ENCODE measurements at places on chromosomes 16 and 17. TPM values are rescaled to one million over a fixed set of nuclear protein-coding genes. Genes with fewer than 3 reads are reported as not detected.

The SLC13A5 gene
- 0.04 TPM for total RNA-seq

- no peaks in the 10 kb centered on the region for H3K36me3 ChIP-seq
- H3K4me3 ChIP-seq = no peak overlapping the region
- H3K27ac ChIP-seq = no peak overlapping the region
- no peak for DNase-seq
Observed at GRCh38 chr16:79369796-79370195, 230.7 kb downstream of the MAF start.

- H3K4me1 ChIP-seq = no peaks in the 10 kb centered on the region
- DNase-seq = no peak
- H3K27ac ChIP-seq = no peak overlapping the region
- H3K4me3 ChIP-seq = no peak overlapping the region
- peaks cover 8% of the 10 kb centered on the region for H3K27me3 ChIP-seq
Observed at GRCh38 chr16:84347161-84347560, 21.2 kb upstream of the ATP2C2 start.

The CALB2 gene
- total RNA-seq = 0.18 TPM

DNA sequence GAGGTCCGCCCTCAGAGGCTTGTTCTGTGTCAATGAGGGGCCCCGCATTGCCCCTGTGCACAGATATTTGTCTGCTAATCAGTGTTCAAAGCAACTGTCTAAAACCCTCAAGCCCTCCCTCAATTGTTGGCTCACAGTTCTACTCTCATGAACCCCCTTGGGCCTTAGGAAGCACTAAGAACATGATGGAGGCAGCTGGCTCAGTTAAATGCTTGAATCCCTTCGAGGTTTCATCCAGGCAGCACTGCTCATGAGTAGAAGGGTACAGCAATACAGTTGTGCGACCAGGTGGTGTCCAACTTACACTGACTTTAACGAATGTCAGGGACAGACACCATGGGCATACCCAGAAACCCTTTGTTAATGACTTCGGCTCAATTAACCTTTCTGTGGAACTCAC, 89.2 kb upstream of the WSCD1 start:
- H3K27me3 ChIP-seq = no peaks in the 10 kb centered on the region
- H3K36me3 ChIP-seq = no peaks in the 10 kb centered on the region
- H3K27ac ChIP-seq = no peak overlapping the region
- H3K4me1 ChIP-seq = peaks cover 12% of the 10 kb centered on the region

The DPEP3 gene
- total RNA-seq = 0.04 TPM

GRCh38 chr17:58376472-58377000, 24.5 kb upstream of the SUPT4H1 start:
- no peak overlapping the region for H3K4me3 ChIP-seq
- DNase-seq = no peak

The KIF2B gene
- total RNA-seq = not detected

- no peaks in the 10 kb centered on the region for H3K36me3 ChIP-seq
- H3K4me3 ChIP-seq = peak overlapping the region; percentile 46
- peaks cover 20% of the 10 kb centered on the region for H3K4me1 ChIP-seq
- peak overlapping the region; percentile 35 for H3K27ac ChIP-seq
- H3K27me3 ChIP-seq = no peaks in the 10 kb centered on the region
Observed at GRCh38 chr17:39951924-39952679, 10.7 kb upstream of the GSDMA start.

GRCh38 chr16:27925612-27926011, 137.9 kb downstream of the GSG1L start:
- no peaks in the 10 kb centered on the region for H3K36me3 ChIP-seq
- DNase-seq = no peak
- no peaks in the 10 kb centered on the region for H3K4me1 ChIP-seq
- H3K4me3 ChIP-seq = no peak overlapping the region
- no peaks in the 10 kb centered on the region for H3K27me3 ChIP-seq
- no peak overlapping the region for H3K27ac ChIP-seq

- H3K36me3 ChIP-seq = no peaks in the 10 kb centered on the region
- no peak overlapping the region for H3K4me3 ChIP-seq
- no peak overlapping the region for H3K27ac ChIP-seq
Observed at GRCh38 chr17:36485027-36485426, 1.5 kb upstream of the ZNHIT3 start.

- H3K4me1 ChIP-seq = peaks cover 6% of the 10 kb centered on the region
- no peaks in the 10 kb centered on the region for H3K27me3 ChIP-seq
- DNase-seq = peak; percentile 95
- H3K36me3 ChIP-seq = no peaks in the 10 kb centered on the region
- no peak overlapping the region for H3K4me3 ChIP-seq
Observed at GRCh38 chr17:34275881-34276280, 5.9 kb downstream of the CCL7 start.

Data from muscle of leg (tissue), 16 donors.